ENCODE measurements at places on chromosomes 4 and X.

GRCh38 chr4:153468587-153468986 lies 2.4 kb downstream of the TMEM131L start:
- DNase-seq = peak; percentile 11

DNA sequence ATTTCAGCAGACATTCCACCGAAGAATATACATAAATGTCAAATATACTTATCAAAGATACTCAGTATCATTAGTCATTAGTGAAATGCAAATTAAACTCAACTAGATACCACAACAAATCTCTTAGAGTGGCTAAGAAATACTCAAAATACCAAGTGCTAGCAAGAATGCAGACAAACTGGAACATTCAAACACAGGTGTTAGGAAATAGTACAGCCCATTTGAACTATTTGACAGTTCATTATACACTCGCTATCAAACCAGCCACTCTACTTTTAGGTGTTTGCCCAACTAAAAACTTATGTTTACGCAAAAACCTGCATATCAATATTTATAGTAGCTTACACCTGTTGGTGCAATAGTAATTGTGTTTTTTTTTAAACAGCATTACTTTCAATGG lies 8.8 kb downstream of the ADAM29 start:
- no peak for DNase-seq

- DNase-seq = no peak
These were observed 340 bp downstream of the HNRNPD start for GRCh38 chr4:82373486-82373815.

DNA sequence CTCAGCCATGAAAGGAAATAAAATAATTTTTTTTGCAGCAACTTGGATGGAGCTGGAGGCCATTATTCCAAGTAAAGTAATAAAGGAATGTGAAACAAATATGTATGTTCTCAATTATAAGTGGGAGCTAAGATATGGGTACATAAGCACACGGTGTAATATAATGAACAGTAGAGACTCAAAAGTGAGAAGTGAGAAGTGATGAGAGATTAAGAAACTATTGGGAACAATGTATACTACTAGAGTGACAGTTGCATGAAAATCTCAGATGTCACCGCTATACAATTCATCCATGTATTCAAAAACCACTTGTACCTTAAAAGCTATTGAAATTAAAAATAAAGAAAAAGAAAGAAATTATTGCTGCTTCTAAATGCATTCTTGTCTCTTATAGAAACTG lies 182.9 kb upstream of the TACR3 start:
- no peak for DNase-seq

DNA sequence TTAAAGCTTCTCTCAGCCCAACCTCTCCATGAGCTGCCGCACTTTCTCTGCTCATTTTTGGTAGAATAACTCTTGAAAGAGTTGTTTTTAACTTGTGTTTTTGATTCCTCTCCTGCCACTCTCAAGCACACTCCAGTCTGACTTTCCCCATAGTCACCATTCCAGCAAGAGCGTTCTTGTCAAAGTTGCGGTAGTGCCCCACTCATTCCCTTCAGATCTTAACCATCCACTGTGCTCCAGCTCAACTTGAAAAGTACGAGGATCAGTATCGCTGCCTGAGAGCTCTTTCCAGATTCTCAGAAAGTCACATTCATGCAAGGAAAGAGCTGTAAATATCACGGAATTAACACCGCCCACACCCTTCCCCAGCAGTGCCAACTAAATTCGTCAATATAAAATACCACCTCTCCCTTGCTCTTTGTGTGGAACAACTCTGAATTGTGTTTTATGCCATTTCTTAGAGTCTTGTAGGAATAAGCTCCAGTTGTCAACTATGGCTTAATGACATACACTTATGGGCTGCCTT lies 59.7 kb upstream of the IL15 start:
- DNase-seq = no peak

- DNase-seq = no peak
These were observed 2.2 kb downstream of the RBBP7 start for GRCh38 chrX:16867947-16868346.

GRCh38 chrX:136496186-136496763 lies 1.1 kb upstream of the HTATSF1 start:
- no peak for DNase-seq

GRCh38 chr4:26204911-26205370 lies 115.9 kb upstream of the RBPJ start:
- no peak for DNase-seq

All from stimulated activated naive CD4-positive, alpha-beta T cell treated with Interleukin-2 at 50 U/mL for 16 hours (primary cell).